ENCODE measurements at places on chromosomes 5 and 9. TPM values are rescaled to one million over a fixed set of nuclear protein-coding genes. Genes with fewer than 3 reads are reported as not detected.

DNA sequence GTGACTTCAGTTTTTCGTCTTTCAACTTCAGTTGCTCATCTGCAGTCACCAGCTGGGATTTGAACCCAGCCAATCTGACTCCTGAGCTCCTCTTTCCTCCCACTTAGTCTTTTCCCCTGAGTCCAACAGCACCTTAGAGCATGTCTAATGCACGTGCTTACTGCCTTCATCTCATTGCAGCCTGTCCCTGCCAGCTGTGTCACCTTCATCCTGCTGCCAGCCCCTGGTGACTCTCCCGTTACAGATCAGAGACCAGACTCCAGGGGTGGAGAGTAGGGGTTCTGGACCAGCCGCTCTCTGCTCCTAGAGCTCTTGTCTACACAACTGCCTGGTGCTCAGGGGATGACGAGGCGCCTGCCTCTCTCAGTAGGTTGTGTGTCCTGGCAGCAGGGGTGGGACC, 132.9 kb upstream of the LMX1B start:
- no peak overlapping the region for H3K27ac ChIP-seq
- H3K4me3 ChIP-seq, result no peak overlapping the region
- no peaks in the 10 kb centered on the region for H3K27me3 ChIP-seq
- H3K4me1 ChIP-seq, result peaks cover 2% of the 10 kb centered on the region

DNA sequence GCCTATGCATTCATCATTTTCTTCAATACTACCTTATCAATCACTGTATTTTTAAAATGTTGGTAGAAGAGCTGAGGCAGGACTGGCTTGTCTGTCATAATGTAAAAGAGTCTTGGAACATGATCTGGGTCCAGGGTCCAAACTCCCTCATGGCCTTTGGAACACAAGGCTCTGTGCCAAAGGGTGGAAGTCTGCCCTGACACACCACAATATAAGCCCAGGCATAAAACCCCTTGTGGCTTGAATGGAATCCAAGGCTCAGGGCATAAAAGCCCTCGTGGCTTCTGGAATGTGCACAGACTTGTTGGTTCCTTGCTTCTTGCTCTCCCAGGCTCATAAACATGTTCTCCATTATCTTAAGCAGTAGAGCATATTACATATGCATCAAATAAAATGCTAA, 48.0 kb downstream of the GABRB2 start:
- H3K36me3 ChIP-seq, result peaks cover 7% of the 10 kb centered on the region
- DNase-seq, result no peak
- no peak overlapping the region for H3K4me3 ChIP-seq
- H3K4me1 ChIP-seq, result no peaks in the 10 kb centered on the region
- H3K27ac ChIP-seq, result no peak overlapping the region

- no peak for DNase-seq
- H3K27me3 ChIP-seq, result no peaks in the 10 kb centered on the region
- no peaks in the 10 kb centered on the region for H3K4me1 ChIP-seq
- no peak overlapping the region for H3K27ac ChIP-seq
- no peak overlapping the region for H3K4me3 ChIP-seq
- no peaks in the 10 kb centered on the region for H3K36me3 ChIP-seq
These were observed 438.9 kb downstream of the ARHGEF28 start for GRCh38 chr5:74064911-74065310.

- H3K36me3 ChIP-seq, result no peaks in the 10 kb centered on the region
- H3K27ac ChIP-seq, result no peak overlapping the region
- no peak for DNase-seq
- H3K4me3 ChIP-seq, result no peak overlapping the region
- H3K4me1 ChIP-seq, result peaks cover 6% of the 10 kb centered on the region
These were observed 487.9 kb upstream of the DMAC1 start for GRCh38 chr9:8287501-8287900.

- H3K4me3 ChIP-seq, result no peak overlapping the region
- no peak for DNase-seq
- H3K4me1 ChIP-seq, result peaks cover 7% of the 10 kb centered on the region
These were observed 436.0 kb downstream of the ZNF608 start for GRCh38 chr5:124310453-124310852.

DNA sequence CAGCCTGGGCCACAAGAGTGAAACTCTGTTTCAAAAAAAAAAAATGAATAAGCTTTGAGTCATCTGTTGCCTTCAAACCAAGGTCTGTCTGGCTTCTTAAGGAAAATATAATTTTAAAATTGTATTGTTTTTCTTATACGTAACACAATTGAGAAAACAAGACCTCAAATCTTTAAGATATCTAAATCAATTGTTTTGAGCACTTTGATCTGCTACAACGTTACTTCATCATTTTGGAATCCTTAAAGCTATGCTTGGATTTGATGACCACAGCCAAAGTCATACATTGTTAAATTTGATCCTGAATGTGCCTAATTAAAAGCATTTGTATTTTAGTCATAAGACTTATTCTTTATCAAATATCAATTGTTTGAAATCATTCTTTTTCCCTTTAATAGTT, 37.7 kb upstream of the VCAN start:
- H3K27me3 ChIP-seq, result no peaks in the 10 kb centered on the region
- H3K36me3 ChIP-seq, result peaks cover 14% of the 10 kb centered on the region

Gene STC2
- 38.5 TPM for total RNA-seq

Gene SMIM3
- total RNA-seq, result 11.1 TPM
